ENCODE measurements at places on chromosomes 3 and 15. TPM values are rescaled to one million over a fixed set of nuclear protein-coding genes. Genes with fewer than 3 reads are reported as not detected.

SEMA3B gene
- total RNA-seq, result 0.52 TPM

RHOV gene
- not detected for total RNA-seq

PLS1 gene
- total RNA-seq, result 3.2 TPM

RPN1 gene
- total RNA-seq, result 157 TPM

CCDC9B gene
- total RNA-seq, result 0.76 TPM

- H3K4me1 ChIP-seq, result peaks cover 11% of the 10 kb centered on the region
- H3K27ac ChIP-seq, result no peak overlapping the region
- H3K36me3 ChIP-seq, result peaks cover 17% of the 10 kb centered on the region
- H3K4me3 ChIP-seq, result no peak overlapping the region
- H3K27me3 ChIP-seq, result no peaks in the 10 kb centered on the region
Observed at GRCh38 chr3:172051957-172052354, 12.6 kb downstream of the FNDC3B start.

- H3K4me1 ChIP-seq, result peaks cover 14% of the 10 kb centered on the region
- H3K36me3 ChIP-seq, result peaks cover 41% of the 10 kb centered on the region
- H3K27me3 ChIP-seq, result no peaks in the 10 kb centered on the region
Observed at GRCh38 chr15:49135342-49135857, 20.0 kb downstream of the COPS2 start.

DNA sequence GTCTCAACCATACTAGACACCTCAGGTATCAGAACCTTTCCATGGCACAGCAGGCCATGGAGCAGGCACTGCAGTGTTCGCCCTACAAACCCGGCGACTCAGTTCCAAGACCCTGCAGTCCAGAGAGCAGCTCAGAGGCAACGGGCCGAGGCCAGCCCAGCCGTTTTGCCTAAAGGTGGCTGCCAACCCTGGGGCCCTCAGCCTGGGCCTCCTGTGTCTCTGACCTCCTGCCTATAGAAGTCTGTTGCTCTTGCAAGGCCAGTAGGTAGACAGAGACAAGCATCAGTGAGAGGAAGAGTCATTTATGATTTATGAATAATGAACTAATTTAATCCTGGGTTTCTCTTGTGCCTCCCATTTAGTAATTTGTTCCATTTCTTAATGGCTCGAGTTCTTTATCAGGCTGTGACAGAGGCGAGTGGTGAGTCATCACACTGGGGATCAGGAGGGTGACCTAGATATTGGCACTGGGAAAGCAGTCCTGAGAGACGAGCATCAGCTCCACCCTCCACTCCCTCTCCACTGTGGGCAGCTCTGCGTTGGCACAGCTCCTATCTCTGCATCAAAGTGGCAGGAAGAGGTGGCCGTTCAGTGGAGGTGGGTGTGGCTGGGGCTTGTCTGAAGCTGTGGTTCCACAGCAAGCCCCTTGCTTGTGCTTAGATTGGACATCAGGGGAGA lies 79.8 kb downstream of the ABHD5 start:
- no peak overlapping the region for H3K27ac ChIP-seq
- H3K4me1 ChIP-seq, result peaks cover 24% of the 10 kb centered on the region
- no peak overlapping the region for H3K4me3 ChIP-seq
- H3K36me3 ChIP-seq, result no peaks in the 10 kb centered on the region
- DNase-seq, result no peak
- H3K27me3 ChIP-seq, result peaks cover 11% of the 10 kb centered on the region

GRCh38 chr3:17640466-17640865 lies 102.0 kb downstream of the TBC1D5 start:
- H3K4me1 ChIP-seq, result peaks cover 5% of the 10 kb centered on the region
- no peaks in the 10 kb centered on the region for H3K27me3 ChIP-seq
- H3K36me3 ChIP-seq, result peaks cover 8% of the 10 kb centered on the region
- DNase-seq, result no peak
- H3K4me3 ChIP-seq, result no peak overlapping the region

DNA sequence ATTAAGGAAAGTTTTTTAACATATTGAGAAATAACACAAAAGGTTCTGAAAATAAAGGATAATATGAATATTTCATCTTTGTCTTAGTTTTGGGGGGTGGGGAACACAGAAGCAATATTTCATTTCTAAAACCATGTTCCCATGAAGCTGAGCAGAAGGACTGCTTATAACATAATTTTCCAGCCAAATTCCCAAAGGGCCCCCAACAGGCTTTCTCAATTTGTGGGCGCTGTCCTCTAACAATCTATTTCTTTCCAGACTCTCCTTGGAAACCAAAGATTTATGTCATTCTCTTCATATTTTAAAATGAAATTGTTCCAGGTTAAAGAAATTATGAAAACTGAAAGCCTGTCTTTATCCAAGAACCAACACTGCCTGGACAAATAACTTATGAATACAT lies 273.5 kb downstream of the ZBTB20 start:
- no peak overlapping the region for H3K27ac ChIP-seq
- no peak overlapping the region for H3K4me3 ChIP-seq
- H3K27me3 ChIP-seq, result no peaks in the 10 kb centered on the region
- H3K4me1 ChIP-seq, result no peaks in the 10 kb centered on the region
- DNase-seq, result no peak
- no peaks in the 10 kb centered on the region for H3K36me3 ChIP-seq

GRCh38 chr3:129034642-129035041 lies 25.9 kb upstream of the GP9 start:
- no peak overlapping the region for H3K27ac ChIP-seq
- peaks cover under 1% of the 10 kb centered on the region for H3K27me3 ChIP-seq
- H3K36me3 ChIP-seq, result no peaks in the 10 kb centered on the region
- no peak overlapping the region for H3K4me3 ChIP-seq
- no peak for DNase-seq
- H3K4me1 ChIP-seq, result peaks cover 25% of the 10 kb centered on the region

DNA sequence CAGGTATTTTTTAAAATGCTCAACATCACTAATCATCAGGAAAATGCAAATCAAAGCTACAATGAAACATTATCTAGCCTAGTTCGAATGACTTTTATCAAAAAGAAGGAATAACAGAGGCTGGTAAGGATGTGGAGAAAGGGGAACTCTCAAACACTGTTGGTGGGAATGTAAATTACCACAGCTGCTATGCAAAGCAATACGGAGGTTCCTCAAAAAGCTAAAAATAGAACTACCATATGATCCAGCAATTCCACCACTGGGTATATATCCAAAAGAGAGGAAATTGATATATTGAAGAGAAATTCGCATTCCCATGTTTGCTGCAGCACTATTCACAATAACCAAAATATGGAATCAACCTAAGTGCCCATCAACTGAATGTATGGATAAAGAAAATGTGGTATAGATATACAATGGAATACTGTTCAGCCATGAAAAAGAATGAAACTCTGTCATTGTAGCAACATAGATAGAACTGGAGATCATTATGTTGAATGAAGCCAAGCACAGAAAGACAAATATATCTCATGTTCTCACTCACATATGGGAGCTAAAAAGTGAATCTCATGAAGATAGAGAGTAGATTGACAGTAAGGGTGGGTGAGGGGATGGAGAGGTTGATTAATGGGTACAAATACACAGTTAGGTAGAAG lies 19.7 kb upstream of the CLN6 start:
- no peaks in the 10 kb centered on the region for H3K4me1 ChIP-seq
- no peak for DNase-seq
- H3K27ac ChIP-seq, result no peak overlapping the region
- no peak overlapping the region for H3K4me3 ChIP-seq
- peaks cover 3% of the 10 kb centered on the region for H3K36me3 ChIP-seq

- no peak overlapping the region for H3K27ac ChIP-seq
- DNase-seq, result no peak
- H3K27me3 ChIP-seq, result peaks cover 8% of the 10 kb centered on the region
- H3K36me3 ChIP-seq, result no peaks in the 10 kb centered on the region
- H3K4me1 ChIP-seq, result no peaks in the 10 kb centered on the region
- no peak overlapping the region for H3K4me3 ChIP-seq
Observed at GRCh38 chr3:121594850-121595249, 1.7 kb downstream of the FBXO40 start.

DNA sequence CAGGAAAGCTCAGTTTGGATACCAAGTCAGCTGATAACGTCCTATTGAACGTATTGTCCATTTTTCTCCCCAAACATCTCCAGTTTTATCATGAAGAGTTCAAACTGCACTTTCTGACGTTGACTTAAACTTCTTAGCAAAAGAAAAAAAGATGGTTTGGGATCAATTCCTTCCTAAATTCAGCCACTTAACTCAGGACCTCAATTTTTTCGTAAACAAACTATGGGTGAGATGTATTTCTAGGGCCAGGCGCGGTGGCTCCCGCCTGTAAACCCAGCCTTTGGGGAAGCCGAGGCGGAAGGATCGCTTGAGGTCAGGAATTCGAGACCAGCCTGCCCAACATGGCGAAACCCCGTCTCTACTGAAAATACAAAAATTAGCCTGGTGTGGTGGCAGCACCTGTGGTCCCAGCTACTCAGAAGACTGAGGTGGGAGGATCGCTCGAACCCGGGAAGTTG lies 464 bp upstream of the MRPS25 start:
- peaks cover 24% of the 10 kb centered on the region for H3K4me1 ChIP-seq
- H3K27ac ChIP-seq, result peak overlapping the region; percentile 98
- H3K4me3 ChIP-seq, result peak overlapping the region; percentile 96
- no peak for DNase-seq

- no peaks in the 10 kb centered on the region for H3K4me1 ChIP-seq
- no peak overlapping the region for H3K4me3 ChIP-seq
- no peak for DNase-seq
- H3K36me3 ChIP-seq, result no peaks in the 10 kb centered on the region
Observed at GRCh38 chr3:20539666-20540065, 353.7 kb upstream of the SGO1 start.
